ENCODE measurements at places on chromosomes 4 and X.

DNA sequence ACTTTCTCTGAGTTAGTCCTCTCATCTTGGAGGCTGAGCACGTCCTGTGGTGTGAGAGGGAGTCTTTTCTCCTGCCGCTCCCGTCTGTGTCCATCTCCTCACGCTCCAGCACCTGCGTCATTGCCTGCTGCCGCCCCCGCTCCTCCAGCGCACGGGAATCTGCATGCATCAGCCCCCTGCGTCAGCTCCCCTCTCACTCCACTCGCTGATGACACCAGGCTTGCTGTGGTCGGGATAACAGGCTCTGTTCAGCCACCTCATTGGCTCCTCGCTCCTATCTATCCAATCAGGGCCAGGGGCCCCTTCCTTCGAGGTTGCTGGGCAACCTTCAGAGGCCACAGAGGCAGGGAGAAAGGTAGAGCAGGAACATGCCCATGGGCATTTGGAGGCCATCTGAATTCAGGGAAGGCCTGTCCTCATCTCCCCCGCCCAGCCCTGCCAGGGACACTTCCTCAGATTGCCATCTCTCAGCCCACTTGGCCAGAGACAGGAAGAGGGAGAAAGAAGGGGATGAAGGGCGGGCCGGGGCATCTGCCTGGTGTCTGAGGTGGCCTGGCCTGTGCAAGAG, 9.3 kb downstream of the ZNF185 start:
- DNase-seq = no peak

- DNase-seq = no peak
Measured at GRCh38 chr4:69831646-69832325, 28.2 kb downstream of the SULT1E1 start.

GRCh38 chr4:165668694-165669093, 204.3 kb upstream of the TLL1 start:
- DNase-seq = no peak

DNA sequence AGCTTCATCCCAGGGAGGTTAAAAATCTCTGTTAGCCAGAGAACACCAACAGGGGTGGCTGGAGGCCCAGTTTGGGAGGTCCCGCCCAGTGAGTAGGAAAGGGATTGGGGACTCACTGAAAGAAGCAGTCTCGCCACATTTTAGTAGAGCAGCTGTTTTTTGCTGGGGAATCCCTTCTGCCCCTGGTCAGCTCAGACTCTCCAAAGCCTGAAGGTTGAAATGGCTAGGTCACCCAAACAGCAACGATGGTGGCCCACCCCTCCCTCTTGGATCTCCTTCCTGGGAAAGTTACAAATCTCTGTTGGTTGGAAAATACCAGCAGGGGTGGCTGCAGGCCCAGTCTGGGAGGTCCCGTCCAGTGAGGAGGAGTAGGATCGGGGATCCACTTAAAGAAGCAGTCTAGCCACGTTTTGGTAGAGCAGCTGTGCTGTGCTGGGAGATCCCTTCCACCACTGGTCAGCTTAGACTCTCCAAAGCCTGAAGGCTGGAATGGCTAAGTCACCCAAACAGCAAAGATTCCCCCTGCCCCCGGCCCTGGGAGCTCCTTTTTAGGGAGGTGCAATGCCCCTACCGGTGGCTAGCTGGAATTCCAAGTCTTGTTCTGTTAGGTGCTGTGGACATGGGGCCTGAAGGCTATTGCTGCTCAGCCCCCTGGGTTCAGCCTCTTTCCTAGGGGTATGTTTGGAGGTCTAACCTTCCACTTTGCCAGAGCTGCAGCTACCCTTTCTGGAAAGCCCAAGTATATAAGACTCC, 40.0 kb upstream of the TEX13A start:
- DNase-seq = no peak

GRCh38 chr4:8727546-8728510, 135.3 kb downstream of the CPZ start:
- DNase-seq = no peak

DNA sequence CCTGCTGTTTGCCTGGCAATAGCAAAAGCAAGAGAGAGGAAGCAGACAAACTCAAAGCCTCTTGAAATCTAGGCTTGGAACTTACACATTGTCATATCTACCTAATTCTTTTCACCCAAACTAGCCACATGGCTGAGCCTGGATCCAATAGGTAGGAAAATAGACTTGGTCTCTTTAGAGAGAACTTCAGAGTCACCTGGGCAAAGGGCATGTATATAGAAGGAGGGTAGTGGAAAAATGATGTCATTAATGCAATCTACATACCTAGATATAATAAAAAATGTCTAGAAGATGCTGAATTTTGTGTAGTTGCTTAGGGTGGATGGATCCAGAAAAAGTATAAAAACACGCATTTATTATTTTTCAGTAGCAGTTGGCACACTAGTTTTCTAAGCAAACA, 237.0 kb upstream of the GEMIN8 start:
- no peak for DNase-seq

- DNase-seq = no peak
Measured at GRCh38 chr4:181278941-181279340, 964.3 kb upstream of the TENM3 start.

All from stimulated activated CD4-positive, alpha-beta T cell treated with anti-CD3 and anti-CD28 coated beads, Interleukin-15, amount 100 ng/mL, for 1 hour (primary cell).